ENCODE measurements at places on chromosomes 6 and 20. TPM values are rescaled to one million over a fixed set of nuclear protein-coding genes. Genes with fewer than 3 reads are reported as not detected.

The GPR63 gene
- total RNA-seq: 0.16 TPM

The ACOT13 gene
- 53.6 TPM for total RNA-seq

The PGC gene
- not detected for total RNA-seq

The PDE7B gene
- total RNA-seq: 1.2 TPM

DNA sequence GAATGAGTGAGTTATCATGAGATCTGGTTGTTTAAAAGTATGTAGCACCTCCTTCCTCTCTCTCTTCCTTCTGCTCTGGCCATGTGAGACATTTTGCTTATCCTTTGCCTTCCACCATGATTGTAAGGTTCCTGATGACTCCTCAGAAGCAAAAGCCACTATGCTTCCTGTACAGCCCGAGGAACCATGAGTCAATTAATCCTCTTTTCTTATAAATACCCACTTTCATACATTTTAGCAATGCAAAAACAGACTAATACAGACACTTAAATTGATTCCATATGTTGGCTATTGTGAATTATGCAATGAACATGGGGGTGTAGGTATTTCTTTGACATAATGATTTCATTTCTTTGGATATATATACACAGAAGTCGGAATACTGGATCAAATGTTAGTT, 792.8 kb upstream of the EYS start:
- no peak for DNase-seq

- DNase-seq: no peak
These were observed 130.4 kb downstream of the OLIG3 start for GRCh38 chr6:137363805-137364138.

DNA sequence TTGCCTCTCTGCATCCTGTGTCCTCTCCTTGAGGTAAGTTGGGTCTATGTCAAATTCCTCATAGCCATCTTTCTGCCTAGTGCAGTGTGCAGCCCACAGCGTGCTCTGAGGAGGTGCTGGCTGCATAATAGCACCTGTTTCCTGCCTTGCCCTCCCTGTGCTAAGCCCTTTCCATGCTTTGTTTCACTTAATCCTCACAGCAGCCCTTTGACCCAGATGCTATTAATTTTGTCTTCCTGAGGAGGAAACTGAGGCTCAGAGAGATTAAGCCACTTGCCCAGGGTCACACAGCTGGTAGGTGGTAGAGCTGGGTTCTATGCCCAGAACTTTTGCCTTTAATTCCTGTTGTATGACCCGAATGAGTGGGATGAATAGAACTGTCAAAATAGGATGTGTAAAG, 13.5 kb downstream of the FAM83D start:
- no peak for DNase-seq

DNA sequence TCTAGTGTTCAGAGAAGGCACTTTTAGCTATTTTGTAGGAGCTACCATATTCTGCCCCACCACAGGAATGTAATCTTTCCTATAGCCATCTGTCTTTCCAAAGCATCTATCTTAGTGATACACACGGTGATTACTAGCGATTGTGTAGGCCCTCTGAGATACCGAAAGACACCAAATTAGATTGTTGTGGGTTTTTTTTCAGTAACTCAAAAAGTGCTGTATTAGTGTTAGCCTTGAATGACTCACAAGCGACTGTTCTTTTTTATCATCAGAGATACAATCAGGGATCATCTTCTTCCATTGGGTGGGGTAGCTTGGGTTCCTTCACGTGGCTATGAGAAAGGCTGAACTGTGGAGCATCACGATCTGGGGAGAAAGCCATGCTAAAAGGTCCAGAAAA, 160.2 kb downstream of the MTFR2 start:
- DNase-seq: no peak

DNA sequence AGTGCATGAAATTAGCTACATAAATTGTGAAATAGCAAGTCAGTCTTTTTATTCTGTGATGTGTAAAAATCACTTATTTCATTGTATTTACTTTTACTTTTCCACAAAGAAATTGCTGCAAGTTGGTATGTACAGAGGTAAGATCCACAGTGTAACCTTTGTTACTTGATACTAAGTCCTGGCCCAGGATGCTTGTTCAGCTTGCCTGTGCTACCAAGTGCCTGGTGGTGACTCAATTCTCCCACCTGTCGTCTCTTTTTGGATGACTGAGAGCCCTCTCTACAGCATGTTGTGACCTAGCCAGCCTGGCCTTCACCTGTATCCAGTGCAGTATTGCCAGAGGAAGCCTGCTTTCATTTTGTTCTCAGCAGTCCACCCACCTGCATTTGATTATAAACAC, 54.9 kb downstream of the ANKRD6 start:
- DNase-seq: no peak

Measured in right lobe of liver (tissue), 6 donors.